AG10803 (cell line): ENCODE measurements at places on chromosomes 2 and 18.

GRCh38 chr18:62399781-62400308, 74.7 kb downstream of the TNFRSF11A start:
- DNase-seq = no peak

GRCh38 chr2:173647681-173648311, 293.1 kb downstream of the CDCA7 start:
- peak; percentile 78 for DNase-seq

- no peak for DNase-seq
These were observed 147.1 kb downstream of the IKZF2 start for GRCh38 chr2:213004197-213004821.

- peak; percentile 47 for DNase-seq
These were observed 19.6 kb downstream of the RSAD2 start for GRCh38 chr2:6896930-6897759.

DNA sequence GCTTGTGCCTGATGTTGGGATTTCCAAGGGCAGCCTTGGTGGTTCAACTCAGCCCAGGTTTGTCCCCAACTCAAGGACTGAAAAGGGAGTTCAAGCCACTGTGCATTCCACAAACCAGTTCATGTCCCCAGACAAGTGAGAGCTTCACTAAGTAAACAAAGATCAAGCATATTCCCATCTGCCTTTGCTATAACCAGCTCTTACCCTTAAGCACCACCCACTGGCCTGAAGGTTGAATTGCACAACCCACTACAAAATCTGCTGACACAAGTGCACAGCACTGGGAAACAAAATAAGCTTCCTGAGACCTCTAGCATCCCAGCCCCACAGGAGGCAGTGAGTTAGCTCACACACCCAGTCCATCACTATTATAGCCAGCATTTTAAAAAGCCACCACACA, 516.7 kb downstream of the NR4A2 start:
- DNase-seq = no peak

- DNase-seq = peak; percentile 66
These were observed 48.4 kb downstream of the TMEFF2 start for GRCh38 chr2:192146069-192147015.

- DNase-seq = peak; percentile 43
These were observed 78.0 kb upstream of the NFATC1 start for GRCh38 chr18:79317703-79318102.

- peak; percentile 78 for DNase-seq
These were observed 44.6 kb downstream of the ITGB1BP1 start for GRCh38 chr2:9378433-9379390.
